ENCODE measurements at places on chromosomes 13 and 19.

DNA sequence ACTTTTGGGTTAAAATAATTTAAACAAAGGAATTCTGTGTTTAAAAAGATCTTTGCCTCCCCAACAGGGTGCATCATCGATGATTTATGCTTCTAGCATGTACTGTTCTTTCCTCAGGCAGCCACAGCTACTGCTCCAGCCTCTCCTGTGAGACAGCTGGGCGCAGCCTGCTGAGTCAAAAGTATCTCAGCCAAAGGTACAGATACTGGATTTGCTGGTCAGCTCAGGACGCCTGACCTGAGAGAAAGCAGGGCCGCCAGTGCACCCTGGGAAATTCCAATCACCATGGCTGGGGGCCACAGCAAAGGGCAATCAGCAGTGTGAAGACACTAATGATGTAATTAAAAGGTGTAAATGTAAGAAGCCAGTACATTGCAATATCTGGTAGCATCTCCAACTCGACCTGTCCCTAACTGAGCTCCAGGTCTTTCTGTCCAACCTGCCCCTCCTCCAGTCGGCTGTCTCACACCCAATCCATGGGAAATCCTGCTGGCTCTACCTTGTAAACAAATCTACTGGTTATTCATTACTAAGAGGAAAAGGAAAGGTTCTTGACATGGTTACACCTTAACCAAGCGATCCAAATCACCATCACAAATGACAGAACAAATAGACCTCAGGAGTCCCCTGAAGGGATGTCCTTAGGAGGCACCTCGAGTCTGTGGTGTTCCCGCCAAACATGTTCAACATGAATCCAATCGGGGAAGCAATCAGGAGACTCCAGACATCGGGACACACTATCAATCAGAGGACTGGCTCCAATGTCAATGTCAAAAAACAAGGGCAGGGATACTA, 7.3 kb downstream of the OPA3 start:
- DNase-seq: no peak

GRCh38 chr19:45862271-45862563, 730 bp downstream of the SYMPK start:
- no peak for DNase-seq

- no peak for DNase-seq
Measured at GRCh38 chr19:43595605-43595998, 332 bp downstream of the IRGQ start.

DNA sequence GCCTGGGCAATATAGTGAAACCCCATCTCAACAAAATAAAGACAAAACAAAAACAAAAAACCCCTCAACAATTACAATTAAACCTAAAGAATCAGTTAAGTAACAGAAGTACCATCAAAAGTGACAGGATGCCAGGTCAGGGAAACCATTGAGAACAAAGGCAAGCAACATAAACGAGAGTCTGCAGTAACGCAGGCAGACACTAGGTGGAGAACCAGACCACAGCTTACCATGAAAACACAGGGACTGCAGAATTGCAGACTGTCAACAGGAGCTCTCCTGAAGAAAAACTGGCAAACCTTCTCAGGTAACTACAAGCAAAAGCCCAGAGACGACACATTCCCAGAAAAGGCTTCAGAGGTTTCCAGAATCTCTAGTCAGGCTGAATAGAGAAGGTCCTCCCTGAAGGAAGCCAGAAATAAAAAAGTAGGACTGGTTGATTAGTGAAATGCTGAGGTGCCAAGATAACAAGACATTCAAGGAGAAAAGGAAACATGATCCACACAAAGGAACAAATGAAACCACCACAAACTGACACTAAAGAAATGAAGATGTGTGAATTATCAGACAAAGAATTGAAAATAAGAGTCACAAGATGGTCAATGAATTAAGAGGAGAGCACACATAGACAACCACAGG, 2.2 kb upstream of the ZNF665 start:
- DNase-seq: peak; percentile 70

DNA sequence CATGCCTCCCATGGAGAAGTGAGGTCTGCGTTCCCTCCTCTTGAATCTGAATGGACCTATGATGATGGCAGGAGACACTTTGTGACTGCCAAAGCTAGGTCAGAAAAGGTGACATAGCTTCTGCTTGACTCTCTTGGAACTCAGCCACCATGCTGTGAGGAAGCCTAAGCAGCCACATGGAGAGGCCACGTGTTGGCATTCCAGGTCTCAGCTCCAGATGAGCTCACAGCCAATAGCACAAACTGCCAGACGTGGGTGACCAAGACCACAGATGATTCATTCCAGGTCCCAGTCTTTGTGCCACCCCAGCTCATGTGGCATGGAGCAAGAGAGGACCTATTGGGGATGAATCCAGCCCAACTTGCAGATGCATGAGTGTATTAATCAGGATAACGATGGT, 8.7 kb upstream of the GGACT start:
- DNase-seq: no peak

DNA sequence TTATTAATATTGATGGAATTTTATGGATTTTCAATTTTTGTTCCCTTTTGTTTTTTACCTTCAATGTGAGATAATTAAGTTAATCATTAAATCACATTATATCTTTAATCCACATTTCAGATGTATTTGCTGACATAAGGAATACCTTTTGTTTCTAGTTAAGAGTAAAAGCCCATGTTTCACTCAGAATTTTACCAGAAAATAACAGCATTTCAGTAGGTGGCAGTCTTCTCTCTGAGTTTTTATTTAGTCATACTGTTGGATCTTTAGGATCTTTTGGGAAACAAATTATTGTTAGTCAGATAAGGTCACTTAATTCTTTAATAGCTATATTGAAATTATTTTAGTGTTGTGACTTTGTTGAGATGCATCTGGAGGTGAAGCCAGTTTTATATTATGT, 67.9 kb downstream of the NDFIP2 start:
- no peak for DNase-seq

DNA sequence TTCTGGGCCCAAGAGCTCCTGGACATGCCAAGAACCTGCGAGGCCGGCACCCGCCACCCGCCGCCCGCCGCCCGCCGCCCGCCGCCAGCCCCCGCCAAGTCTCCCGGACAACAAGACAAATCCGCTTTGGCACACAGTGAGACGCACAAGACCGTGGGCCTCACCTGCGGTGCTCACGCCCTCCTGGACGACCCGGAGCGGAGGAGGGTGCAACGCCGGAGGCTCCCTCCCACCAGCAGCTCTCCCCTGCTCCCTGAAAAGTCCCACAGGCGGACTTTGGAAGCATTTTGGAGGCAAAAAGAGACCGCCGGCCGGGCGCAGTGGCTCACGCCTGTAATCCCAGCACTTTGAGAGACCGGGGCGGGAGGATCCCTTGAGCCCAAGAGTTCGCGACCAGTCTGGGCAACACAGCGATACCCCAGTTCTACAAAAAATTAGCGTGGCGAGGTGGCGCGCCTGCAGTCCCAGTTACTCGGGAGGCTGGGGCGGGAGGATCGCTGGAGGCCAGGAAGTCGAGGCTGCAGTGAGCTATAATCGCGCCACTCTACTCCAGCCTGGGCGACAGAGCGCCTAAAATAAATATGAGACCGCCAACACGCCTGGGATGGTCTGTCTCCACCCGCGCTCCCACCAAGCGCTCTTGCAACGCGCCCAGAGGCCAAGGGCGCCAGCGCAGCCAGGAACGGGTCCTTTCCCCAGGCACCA, 783 bp downstream of the RHPN2 start:
- DNase-seq: no peak

DNA sequence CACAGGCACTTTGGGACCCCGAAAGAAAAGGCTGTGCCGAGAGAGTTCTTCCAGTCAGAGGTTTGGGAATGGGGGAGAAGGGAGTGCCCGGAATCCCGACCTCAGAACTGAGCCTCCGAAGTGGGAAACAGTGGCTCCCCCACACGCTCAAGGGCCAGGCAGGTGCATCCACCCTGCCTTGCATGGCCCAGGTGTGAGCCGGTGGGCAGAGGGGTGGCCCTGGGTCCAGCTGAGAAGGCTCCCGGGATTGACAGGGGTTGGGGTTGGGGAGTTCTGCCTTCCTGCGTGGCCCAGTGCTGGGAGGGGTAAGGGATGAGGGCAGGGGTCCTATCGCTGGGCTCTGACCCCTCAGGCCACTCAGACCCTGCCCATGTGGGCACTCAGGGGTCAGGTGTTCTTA, 163.5 kb upstream of the TUBA3C start:
- DNase-seq: no peak

- DNase-seq: no peak
Measured at GRCh38 chr13:58056426-58056825, 424.9 kb downstream of the PCDH17 start.

GRCh38 chr13:20717581-20718542, 14.4 kb downstream of the IL17D start:
- no peak for DNase-seq

DNA sequence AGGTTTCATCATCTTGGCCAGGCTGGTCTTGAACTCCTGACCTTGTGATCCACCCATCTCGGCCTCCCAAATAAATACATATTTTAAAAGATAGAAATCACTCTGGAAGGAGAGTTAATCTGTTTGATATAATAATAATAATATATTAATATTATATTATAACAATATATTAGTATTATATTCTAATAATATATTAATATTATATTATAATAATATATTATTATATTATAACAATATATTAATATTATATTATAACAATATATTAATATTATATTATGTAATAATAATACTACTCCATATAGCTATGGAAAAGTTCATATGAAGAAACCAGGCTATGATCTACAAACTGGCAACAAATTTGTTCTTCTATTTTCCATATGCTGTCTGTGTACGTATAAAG, 16.8 kb downstream of the HPN start:
- no peak for DNase-seq

DNA sequence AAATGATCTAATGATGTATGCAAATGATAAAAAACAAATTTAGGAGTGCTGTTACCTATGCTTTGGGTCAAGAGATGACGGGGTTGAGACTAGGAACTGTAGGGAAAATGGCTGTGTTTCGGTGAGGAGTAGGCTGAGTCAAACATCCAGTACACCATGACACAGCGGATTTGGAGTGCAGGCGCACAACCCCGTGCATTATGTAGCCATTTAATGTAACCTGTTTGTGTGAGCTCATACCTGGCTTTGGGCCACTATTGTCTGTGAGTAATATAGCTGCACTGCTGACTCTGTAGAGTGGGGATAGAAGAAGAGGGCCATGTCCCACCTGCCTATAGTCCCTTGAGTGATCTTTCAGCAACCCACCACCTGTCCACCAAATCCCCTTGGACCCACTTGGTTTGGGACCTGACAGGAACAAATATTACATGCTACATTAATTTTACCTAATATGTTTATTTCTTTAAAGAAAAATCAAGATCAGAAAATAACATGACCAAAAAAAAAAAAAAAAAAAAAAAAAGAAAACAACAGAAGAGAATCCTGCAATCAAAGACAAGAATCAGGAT, 95.5 kb upstream of the KLHL1 start:
- no peak for DNase-seq

DNA sequence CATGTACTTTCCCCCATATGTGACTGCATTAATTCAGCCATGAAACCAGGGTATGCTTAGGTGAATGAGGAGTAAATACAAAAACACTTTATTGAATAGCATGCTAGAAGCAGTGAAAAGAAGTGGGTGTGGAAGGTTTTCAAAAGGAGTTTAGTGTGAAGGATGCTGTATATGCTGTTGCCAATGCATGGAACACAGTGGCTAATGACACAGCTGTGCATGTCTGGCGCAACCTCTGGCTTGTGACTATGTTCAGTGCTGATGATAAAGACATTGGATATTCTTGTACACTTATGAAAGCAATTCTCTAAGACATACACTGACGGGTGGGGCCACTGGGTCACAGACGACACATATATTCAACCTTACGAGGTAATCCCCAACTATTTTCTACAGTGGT, 55.2 kb downstream of the SOX21 start:
- DNase-seq: no peak

DNA sequence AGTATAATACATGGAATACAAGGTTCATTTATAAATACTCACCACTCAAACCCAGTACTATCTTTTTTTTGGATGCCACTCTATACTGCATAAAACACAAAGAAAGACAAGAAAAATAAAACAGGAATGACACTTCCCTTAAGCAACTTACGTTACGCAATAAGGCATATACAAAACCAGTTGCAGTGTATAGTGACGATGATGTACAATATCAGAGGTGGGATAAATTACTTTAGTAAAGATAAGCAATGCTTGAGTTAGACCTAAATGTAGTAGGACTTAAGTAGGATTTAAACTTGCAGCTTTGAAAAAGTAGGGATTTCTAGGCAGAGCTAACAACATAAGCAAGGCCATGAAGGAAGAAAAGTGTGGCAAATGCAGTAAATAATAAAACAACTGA, 374.9 kb downstream of the SPRY2 start:
- no peak for DNase-seq

DNA sequence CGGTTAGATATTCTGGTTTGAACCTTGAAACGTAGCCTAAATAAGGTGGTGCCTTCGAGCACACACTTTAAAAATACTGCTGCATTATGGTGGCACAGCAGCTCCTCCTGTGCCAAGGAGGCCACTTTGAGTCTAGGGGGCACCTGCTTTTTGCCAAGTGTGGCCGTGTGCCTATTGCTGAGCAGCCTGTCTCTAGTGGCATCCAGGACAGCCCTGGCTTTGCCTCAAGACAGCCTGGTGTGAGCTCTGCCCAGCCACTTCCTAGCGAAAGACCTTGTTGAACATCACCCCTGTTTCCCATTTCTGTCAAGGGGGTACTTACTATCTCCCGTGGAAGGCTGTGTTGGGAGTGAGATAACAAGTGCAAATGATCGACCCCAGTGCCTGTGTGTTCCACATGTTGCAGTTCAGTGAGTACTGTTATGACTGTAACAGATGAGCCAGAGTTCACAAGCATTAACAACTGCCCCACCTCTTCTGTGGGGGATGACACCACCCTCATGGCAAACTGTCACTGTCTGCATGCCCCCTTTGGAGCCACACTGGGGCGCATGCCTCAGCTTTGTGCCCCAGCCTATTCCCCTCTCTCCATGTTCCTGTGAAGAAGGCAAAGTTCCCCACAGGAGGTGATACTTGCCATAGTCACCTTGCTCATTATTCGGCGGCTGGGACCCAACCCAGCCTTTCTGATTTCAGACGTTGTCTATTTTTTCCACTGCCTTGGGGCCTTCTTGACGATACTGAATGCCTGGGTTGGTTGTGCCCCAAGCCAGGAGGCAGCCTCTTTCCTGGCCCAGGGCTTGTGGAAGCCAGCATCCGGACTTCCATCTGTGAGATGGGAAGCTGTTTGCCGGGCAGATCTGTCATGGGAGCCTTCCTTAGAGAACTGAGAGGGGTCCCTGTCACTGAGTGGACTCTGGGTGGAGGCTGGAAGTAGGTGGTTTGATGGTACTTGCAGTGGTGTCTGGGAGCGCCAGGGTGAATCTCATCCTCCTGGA, 5.4 kb downstream of the GATAD2A start:
- peak; percentile 75 for DNase-seq

Measured in hematopoietic multipotent progenitor cell treated with erythropoietin and hydrocortisone succinate and interleukin-3 and kit ligand, for 8 days (in vitro differentiated cells).